ENCODE measurements at places on chromosomes 6 and 20. TPM values are rescaled to one million over a fixed set of nuclear protein-coding genes. Genes with fewer than 3 reads are reported as not detected.

The FABP7 gene
- not detected for polyA plus RNA-seq

The BIRC7 gene
- not detected for polyA plus RNA-seq

The GPSM3 gene
- 5.4 TPM for polyA plus RNA-seq

The LAMP5 gene
- polyA plus RNA-seq = 0.75 TPM

The IL17F gene
- polyA plus RNA-seq = not detected

The C6orf15 gene
- not detected for polyA plus RNA-seq

The CSE1L gene
- 18.0 TPM for polyA plus RNA-seq

The ZNF341 gene
- polyA plus RNA-seq = 4.1 TPM

The ANKEF1 gene
- 0.50 TPM for polyA plus RNA-seq

The LAMA5 gene
- polyA plus RNA-seq = 52.2 TPM

The CALHM4 gene
- 0.26 TPM for polyA plus RNA-seq

The TGM3 gene
- 0.75 TPM for polyA plus RNA-seq

The PSORS1C1 gene
- 1.6 TPM for polyA plus RNA-seq

Data from aorta (tissue), 5 donors.